NCI-H1048 (cell line): ENCODE measurements at places on chromosomes 7 and 10.

DNA sequence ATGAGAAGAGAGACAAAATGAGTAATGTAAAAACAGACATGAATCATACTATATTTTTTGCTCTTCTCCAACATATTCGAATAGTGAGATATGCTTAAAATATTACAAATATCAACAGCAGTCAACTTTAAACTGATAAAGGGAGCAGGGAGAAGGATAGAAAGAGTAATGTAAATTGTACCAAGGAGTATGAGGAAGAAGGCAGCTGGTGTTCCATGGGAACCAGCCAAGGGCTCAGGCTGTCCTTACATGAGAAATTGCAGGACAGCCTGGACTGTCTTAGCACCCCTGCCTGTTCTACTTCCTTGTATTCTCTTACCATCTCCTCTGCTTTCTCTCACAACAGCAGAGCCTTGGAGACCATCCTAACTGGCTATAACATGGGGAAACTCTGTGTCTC, 128.7 kb downstream of the TSPAN12 start:
- DNase-seq, result no peak

DNA sequence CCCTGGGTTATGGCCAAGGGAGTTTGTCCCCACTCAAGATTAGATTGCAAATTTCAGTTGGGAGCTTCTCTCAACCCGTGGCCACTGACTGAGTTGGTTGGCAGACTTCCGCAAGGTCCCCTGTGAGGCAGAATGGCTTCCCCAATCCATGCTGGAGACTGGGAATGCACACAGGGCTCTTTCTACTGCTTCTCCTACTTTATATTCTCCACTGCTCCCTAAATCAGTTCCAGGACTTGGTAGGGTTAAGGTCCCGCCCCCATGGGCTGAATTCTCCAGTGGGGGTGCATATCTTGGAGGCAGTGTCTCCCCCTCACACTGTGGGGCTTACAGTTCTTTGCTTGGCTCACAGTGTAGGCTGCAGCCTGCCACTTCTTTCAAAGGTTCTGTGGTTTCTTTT, 404.2 kb downstream of the PTPRN2 start:
- DNase-seq, result no peak

GRCh38 chr10:88260329-88261051, 322.6 kb downstream of the RNLS start:
- DNase-seq, result no peak

DNA sequence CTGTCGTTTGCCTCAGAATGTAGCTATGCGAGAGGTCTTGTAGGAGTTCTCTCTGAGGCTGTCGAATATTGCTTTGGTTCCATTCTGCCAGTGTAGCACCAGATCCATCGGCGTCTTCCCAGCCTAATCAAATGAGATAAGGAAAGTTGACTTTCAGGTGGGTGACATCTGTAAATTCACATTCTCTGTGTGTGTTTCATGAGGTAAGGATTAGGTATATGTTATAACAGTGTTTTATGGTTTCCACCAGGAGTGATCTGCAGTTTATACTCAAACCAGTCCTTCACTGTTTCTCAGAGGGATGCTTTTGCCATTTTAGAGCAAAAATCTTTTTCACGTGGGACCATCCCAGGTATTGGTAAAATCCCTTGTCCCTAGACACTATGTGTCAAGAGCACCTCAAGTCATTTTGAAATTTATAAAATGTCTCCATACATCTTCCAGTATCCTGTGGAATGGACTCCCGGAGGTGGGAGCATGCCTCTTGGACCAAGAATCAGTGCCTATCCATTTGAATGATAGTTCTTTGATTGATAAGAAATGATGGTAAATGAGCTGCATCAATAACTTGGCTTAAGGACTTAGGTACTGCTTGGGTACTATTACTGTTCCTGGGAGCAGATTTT, 7.9 kb downstream of the ANKRD1 start:
- no peak for DNase-seq

DNA sequence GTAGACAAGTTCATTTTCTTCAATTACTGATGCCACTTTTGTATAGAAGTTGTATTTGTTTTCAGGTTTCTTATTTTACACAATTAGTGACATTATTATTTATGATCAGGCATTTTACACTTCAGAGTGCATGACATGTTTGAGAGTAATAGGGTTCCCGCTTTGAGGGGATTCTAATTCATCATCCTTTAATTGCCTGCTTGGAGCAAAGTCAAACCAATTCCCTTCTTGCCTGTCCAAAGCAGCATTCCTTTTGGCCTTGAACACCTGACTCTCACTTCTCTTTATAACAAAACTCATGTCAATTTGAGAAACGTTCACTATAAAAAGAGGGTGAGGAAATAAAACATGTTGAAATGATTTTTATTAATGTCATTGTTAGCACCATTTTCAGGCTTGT, 1149.4 kb downstream of the NXPH1 start:
- DNase-seq, result no peak

DNA sequence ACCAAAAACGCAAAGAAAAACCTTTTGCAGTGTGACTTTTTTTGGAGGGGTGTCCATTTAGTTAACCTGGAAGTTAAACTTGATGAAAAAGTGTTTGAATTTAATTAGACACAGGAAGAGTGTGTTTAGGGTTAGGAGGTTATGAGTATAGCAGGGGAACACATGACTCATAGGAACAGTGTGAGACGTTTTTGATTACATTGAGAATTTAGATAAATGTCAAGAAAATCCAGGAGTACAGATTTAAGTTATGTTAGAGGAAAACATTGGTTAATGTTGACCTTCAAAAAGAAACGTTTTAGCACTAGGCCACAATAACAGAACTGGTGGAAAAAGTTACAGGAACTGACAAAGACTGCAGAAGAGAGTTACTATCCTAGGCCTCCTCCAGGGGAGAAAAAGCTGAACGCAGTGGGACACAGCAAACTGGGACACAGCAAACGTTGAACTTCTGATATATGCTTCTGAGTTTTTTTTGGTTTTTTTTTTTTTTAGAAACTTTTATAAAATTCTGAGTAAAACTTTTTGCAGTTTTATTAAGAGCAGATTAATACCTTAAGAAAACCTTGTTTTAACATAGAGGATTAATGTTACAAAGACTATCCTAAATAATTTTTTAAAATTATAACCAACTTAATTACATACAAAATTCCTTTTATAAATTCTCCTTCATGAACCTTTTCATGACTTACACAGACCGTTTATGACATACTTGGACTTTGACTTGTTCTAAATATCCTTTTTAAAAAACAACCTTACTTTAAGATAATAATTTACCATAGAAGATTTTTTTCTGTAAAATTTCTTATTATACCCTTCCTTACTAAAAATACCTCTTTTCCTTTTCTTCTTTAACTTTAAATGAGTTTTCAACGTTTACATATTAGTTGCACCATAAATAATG, 22.2 kb downstream of the LANCL2 start:
- DNase-seq, result no peak

- DNase-seq, result no peak
Observed at GRCh38 chr7:27316311-27316710, 73.7 kb downstream of the EVX1 start.

GRCh38 chr7:120833546-120833945, 24.4 kb downstream of the TSPAN12 start:
- DNase-seq, result no peak

DNA sequence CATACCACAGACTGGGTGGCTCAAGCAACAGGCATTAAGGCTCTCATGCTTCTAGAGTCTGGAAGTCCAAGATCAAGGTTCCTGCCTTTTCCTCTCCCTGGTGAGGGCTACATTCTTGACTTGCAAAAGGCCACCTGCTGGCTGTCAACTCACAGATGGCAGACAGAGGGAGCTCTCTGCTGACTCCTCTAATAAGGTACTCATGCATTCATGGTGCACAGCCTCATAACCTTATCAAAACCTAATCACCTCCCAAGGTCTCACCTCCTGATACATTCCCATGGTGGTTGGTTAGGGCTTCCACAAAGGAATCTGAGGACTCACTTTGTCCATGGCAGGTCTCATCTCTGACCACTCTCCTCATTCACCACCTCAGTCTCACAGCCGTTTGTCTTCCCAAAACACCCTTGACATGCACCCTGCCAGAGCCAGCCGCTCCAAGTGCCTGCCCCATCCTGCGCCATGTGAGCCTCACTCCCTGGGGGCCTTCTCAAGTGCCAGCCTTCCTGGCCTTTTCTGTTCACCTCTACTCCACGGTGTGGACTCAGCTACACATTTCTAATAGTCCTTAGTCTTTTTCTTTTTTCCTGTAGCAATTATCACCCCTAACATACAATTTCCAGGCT, 400.3 kb upstream of the ADARB2 start:
- DNase-seq, result no peak

GRCh38 chr7:103068414-103069403, 5.9 kb downstream of the FBXL13 start:
- DNase-seq, result no peak

DNA sequence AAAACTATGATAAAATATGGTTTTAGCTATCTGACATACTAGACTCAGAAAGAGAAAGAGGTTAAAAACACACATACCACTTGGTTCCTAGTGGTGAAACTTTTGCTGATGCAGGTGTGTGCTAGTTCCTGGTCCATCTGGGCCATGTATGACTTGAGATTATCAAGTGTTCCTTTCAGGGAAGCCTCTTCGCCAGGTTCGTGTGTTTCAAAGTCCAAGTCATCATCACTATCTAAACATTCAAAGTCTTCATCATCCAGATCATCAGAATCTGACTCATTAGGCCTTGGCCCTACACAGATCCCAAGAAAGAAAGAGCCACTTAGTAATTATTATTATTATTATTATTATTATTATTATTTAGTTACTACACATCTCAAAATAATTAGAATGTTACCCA, 26.4 kb downstream of the NUDT13 start:
- DNase-seq, result no peak

- DNase-seq, result no peak
Observed at GRCh38 chr7:36670585-36671431, 53.5 kb downstream of the AOAH start.

DNA sequence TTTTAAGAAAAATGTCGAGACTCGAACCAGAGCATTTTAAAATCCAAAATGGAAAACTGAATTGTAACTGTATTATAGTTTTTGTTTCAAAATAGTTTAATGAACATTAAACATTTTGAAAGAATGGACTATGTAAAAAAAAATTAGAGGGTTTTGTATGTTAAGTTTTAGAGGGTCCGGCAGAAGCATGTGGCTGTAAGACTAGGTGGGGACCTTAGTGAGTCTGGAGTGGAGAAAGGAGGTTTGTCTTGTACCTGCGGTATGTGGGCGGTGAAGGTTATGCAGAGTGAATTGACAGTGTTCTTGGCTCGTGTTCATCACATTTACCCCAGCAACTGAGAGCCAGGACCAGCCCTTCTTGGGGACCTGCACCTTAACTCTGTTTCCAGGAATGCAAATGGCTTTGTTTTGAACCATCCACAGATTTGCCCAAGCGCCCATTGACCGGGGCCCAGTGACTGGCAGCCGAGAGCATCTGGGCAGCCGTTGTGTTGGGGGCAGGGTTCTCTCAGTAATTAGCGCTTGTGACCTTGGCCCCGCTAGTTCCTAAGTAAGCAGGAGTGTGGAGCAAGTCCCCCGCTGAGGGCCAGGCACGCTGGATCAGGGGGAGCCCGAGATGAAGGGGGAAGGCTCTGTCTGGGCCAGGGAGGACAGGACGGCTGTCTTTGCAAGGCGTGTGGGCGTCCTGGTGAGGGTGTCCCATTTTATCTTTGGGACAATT, 1.4 kb upstream of the KLF6 start:
- no peak for DNase-seq

- no peak for DNase-seq
Observed at GRCh38 chr7:26685606-26686005, 178.8 kb downstream of the SKAP2 start.

- DNase-seq, result no peak
Observed at GRCh38 chr10:61050120-61050745, 106.2 kb upstream of the RHOBTB1 start.

- DNase-seq, result no peak
Observed at GRCh38 chr10:86160890-86161585, 205.6 kb downstream of the GRID1 start.
